ENCODE measurements at places on chromosomes 5 and 9. TPM values are rescaled to one million over a fixed set of nuclear protein-coding genes. Genes with fewer than 3 reads are reported as not detected.
A peak's percentile ranks its signal among the peaks of the same experiment; 100 is the strongest.

DNA sequence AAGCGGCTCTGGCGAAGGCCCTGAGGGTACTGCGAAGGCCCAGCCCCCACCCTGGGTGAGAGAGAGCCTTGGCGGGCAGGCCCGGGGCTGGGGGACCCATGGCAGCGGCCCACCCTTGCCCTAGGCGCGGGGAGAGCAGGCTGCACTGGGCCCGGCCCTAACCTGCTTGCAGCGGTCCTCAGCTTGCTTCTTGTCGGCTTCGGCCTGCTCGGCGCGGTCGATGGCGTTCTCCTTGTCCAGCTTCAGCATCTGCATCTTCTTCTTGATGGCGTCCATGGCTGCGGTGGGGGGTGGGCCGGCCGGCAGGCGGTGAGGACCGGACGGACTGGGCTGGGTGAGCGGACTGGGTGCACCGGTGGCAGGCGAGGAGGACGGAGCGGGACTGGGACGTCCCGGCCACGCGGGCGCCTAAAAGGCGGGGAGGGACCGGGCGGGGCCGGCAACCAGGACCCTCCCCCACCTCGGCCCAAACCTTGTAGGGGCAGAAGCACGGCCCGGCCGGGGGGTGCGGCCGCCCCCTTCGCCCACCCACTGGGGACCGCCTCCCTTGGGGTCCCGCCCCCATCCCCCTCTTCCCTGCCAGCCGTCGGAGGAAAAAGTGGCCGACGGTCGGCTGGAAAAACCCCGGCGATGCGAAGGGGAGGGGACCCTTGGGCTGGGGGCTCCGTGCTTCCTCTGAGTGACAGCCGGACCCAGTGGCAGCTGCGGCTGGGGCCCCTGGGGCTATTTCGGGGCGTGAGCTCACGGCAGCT lies at the start of gene TPM2:
TSS of gene TPM2 (minus strand) at position 384 of the 752 bp plus-strand sequence. CDS start at position 276, 108 bp downstream.
- no peak for DNase-seq

- DNase-seq, result no peak
Measured at GRCh38 chr5:156618601-156619000, 231.5 kb upstream of the PPP1R2B start.

DNA sequence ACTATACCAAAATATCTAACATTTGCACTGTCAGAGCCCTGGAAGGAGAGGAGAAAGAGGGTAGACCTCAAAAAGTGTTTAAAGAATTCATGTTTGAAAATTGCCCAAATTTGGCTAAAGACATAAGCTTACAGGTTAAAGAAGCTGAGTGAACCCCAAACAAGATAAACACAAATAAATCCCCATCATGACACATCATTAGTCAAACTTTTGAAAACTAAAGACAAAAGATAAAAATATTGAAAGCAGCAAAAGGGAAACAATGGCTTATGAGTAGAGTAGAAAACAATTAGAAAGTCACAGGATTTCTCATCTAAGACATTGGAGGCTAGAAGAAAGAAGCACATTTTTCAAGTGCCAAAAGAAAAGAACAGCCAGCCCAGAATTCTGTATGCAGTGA lies 6.1 kb upstream of the UBLCP1 start:
- DNase-seq, result no peak

DNA sequence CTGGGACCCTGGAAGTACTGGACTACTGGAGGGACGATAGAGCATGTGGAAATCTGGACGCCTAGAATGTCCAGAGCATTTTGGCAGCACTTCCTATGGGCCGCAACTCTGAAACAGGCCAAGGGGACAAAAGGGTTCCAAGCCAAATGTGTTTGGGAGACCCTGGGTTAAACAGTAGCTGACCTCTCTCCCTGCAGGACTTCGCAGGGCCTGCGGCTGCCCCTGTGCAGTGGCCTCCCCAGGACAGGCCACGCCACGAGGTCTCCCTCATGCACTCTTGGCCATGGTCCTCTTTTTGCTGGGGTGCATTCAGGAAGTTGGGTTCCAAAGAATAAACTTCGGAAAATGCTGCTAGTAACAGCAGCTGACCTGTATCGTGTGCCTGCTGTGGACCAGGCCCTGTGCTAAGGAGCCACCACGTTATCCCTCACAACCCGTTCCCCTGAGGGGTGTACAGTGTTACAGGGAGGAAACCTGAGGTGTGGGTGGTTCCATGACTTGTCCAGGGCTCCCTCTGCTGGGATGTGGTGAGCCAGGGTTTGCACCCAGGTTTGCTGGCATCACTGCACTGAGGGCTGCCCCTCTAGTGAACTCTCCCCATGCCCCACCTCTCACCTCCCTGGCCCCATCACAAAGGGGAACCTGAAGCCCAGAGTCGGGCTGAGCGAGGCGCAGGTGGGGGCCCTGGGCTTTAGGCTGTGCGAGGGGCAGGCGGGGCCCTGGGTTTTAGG lies 79.4 kb downstream of the AMBP start:
- no peak for DNase-seq

- DNase-seq, result peak; percentile 66
Measured at GRCh38 chr9:14993061-14993800, 83.0 kb upstream of the FREM1 start.

Gene DMRT3
- total RNA-seq, result not detected

Gene ARID3C
- total RNA-seq, result not detected
